ENCODE measurements at places on chromosomes 12 and 14.
A peak's percentile ranks its signal among the peaks of the same experiment; 100 is the strongest.

GRCh38 chr14:53441789-53442188 is 288.7 kb upstream of the DDHD1 start:
- DNase-seq = no peak

GRCh38 chr14:67694791-67695393 is 672 bp downstream of the RDH11 start:
- DNase-seq = peak; percentile 78

DNA sequence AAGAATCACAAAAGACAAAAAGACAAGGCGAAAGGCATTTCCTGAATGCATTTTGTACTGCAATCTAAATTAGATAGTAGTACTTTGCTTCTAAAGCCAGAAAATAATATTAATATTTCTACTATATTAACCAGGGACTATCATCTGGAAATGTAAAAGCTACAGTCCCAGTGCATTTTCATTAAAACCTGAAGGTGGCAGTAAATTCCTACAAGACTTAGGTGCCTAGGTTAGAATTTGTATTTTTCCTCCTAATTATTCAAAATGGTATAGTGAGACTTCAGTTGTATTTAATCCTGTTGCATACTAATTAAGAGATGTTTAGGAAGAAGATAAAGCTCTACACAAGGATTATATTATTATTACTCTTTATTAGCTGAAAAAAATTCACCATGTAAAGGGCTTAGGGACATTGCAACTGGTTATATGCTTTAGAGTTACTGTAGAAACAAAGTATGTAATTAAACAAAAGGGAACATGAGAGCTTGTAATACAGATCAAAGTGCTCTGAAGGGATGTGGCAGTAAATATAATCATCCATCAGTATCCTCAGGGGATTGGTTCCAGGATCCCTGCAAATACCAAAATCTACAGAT is 53.6 kb downstream of the BRMS1L start:
- no peak for DNase-seq

GRCh38 chr12:99253068-99253467 is 394.5 kb upstream of the GARIN6 start:
- DNase-seq = peak; percentile 12

- no peak for DNase-seq
Observed at GRCh38 chr12:62520361-62520760, 53.7 kb downstream of the MON2 start.

- no peak for DNase-seq
Observed at GRCh38 chr14:77516126-77516525, 17.5 kb upstream of the ISM2 start.

DNA sequence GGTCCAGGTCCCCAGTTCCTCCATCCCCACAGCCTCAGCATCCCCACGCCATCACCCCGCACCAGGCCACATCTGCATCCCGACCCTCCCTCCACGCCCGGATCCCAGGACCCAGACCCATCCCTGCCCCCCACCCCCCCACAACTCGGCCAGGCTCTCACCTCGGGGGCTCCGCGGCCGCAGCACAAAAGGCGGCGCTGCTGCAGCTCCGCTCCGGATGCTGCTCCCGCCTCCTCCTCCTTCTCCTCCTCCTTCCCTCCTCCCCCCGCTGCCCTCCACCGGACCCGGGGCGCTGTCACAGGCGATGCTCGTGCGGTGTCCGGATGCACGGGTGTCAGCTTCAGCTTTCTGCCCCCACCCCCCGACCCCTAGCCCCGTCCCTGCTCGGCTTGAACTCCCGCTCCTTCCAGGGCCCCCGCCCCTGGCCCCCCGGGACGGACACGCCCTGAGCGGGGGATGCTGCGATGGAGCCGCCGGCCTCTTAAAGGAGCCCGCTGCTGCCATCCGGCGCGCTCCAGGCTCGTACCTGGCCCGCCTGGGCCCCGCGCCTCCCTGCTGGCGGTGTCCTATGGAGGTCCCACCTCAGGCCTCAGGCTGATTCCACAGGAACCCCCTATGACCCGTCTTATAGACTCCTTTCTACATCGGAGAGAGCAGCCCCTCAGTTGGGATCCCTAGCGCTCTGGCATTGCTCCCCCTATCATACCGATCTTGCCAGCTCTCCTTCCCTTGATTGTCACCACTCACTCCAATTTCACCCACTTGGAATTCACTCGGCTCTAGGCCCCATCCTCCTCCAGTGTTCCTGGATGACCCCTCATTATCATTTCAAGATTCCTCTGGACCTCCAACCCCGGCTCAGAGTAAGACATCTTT is at the start of gene MAP3K12:
Gene MAP3K12, minus strand, starts transcription at position 193 of the 876 bp plus-strand sequence. CDS start 12,067 bp downstream, outside the sequence.
- peak; percentile 89 for DNase-seq

DNA sequence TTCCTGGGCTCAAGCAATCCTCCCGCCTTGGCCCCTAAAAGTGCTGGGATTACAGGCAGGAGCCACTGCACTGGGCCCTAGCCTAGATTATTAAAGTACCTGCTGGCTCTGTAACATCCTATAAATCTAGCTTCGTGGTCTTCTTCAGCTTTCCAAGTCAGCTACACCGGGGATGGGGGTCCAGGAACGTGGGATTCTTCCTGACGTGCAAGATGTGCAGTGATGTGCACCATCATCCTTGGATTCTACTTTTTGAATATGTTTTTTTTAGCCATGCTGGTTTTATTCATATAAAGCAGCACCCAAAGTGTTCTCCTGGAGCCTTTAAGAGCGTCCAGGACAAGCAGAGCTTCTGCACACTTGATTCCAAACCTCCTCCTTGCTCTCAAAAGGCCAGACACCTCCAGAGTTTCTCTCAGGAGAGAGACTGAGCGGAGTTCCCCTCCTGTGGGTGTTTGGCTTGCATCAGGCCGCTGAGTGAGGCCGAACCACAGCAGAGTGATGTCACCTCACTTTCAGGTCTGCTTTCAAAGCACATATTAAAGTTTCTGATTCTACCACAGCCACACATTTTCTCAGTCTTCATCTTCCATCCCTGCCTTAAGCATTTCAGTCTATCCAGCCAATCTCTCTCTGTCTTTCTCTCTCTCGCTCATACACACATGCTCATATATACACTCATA is 33.4 kb downstream of the VCPKMT start:
- no peak for DNase-seq

- DNase-seq = no peak
Observed at GRCh38 chr12:60123557-60123956, 527.7 kb downstream of the SLC16A7 start.

DNA sequence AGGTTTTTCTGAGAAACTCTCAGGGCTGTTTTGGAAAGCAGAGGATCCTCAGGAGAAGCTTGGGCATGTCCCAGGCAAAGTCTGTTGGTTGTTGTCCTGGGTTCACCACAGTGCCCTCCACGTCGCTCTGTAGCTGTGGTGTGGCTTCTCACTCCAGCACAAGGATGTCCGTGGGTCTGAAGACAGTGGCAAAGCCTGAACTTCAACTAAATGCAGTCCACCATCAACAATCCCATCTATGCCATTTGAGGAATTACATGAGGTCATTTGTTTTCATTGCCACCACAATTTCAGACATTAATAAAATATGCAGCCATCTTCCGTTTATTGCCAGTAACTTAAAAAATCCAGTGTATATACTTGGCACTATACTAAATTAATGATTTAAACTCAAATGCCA is 272.1 kb downstream of the LRIG3 start:
- DNase-seq = no peak

DNA sequence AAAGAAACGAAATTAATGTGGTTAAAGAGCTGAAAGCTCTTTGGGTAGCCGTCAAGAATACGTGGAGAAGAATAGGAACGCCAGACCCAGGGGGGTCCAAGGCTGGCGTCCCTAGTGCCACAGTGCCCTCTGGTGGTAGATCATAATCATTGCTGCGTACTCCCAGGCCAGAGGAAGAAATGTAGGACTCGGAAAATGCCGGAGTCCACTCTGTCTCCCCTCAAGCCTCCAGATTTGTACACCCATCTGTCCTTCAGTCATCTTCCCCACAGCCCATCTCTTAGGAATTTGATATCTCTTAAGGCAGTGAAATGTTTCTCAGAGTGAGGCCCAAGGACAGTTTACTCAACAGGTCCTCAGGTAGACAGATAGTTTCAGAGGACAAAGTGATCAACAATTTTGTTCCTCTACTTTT is 25.4 kb upstream of the PLEKHG6 start:
- DNase-seq = no peak

DNA sequence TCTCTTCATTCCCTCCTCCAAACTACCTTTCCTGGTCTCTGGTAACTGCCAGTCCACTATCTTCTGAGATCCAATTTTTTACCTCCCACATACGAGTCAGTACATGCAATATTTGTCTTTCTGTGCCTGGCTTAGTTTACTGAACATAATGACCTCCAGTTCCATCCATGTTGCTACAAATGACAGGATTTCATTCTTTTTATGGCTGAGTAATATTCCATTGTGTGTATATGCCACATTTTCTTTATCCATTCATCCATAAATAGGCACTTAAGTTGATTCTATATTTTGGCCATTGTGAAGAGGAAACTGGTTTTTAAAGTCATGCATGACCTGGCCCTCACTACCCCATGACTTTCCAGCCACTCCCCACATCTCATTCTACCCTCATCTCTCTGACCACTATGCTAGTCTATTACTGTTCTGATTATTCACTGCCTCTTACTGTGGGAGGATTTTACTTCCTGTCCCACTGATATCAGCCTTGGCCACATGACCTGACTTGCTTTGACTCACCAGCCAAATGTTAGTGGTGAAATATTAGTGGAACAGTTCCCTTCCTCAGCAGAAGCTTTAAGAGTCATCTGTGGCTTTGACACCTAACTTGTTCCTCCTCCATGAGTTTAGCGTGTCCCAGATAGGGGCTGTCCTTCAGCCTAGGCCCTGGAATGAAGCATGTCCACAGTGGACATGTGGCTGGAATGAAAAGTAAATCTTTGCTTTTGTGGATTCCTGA is 52.2 kb downstream of the GOLGA5 start:
- no peak for DNase-seq

GRCh38 chr14:104820669-104821228 is 19.8 kb downstream of the ZBTB42 start:
- peak; percentile 85 for DNase-seq

DNA sequence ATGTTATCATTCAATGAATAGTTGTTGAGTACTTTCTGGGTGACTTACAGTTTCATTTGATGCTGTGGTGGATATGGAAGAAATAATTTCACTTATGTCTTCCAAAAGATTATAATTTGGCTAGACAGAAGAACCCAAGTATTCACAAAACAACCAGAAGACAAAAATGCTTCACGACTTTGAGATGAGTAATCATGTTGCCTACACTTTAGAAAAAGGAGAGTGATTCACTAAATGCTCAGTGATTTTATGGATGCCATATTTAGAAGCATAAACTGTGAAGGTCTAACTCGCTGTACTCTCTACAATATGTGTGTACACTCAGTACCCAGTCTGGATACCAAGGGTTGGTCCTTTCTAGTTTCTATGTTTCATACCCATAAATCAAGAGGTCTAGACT is 101.3 kb upstream of the E2F7 start:
- no peak for DNase-seq

DNA sequence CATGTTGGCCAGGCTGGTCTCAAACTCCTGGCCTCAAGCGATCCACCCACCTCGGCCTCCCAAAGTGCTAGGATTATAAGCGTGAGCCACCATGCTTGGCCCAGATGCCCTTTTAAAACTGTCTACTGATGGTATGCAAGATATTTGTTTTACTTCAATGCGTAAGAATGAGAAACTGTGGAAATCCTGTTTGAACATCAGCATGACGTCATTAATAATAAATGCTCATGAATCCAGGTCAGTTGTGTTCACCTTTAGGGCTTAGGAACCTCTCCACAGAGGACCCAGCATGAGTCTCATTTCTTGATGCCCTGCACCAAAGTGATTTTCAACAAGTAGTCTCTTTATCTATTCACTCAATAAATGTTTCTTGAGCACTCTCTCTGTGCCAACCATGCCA is 34.5 kb upstream of the FOS start:
- DNase-seq = no peak

DNA sequence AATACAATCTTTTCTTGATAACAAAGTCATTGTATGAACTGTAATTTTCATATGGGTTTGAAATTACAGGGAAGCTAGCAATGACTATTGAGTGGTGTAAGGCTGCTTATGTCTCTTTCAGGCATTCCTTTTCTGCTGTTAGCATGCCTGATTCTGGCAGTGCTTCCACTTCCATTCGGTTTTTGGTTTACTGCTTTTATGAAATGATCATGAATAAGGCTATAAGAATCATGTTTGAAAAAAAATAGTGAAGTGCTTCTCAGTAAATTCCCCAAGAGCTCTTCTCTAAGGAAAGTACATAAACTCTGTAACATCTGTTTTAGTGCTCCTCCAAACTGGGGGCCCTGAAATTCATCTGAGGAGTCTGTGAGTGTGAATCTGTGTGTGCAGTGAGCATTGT is 434.0 kb upstream of the RGS6 start:
- no peak for DNase-seq

GRCh38 chr12:50842637-50843493 is at the start of gene TMPRSS12:
Gene TMPRSS12, plus strand, starts transcription at chr12:50842926. Its CDS starts 39 bp downstream, at chr12:50842965.
- DNase-seq = peak; percentile 76

- no peak for DNase-seq
Observed at GRCh38 chr12:2613326-2614073, 181.3 kb upstream of the FKBP4 start.

All from kidney (tissue), 22 donors.